H4 (cell line): ENCODE measurements at places on chromosomes 5 and 9. TPM values are rescaled to one million over a fixed set of nuclear protein-coding genes. Genes with fewer than 3 reads are reported as not detected.

The GIN1 gene
- total RNA-seq: 4.6 and 7.9 TPM in 2 replicates

The DMRT3 gene
- not detected in 2 replicates for total RNA-seq

The IRGM gene
- total RNA-seq: not detected in 2 replicates

The ERAP2 gene
- total RNA-seq: 3.9 and 8.8 TPM in 2 replicates

The OR5C1 gene
- total RNA-seq: not detected in 2 replicates

The TMEM8B gene
- 2.1 and 4.2 TPM in 2 replicates for total RNA-seq

The NEUROG1 gene
- not detected in 2 replicates for total RNA-seq

The GRXCR2 gene
- total RNA-seq: not detected in 2 replicates

The CATSPER3 gene
- 0.08 TPM in 1 of 2 replicates, not detected in the other for total RNA-seq

The SLC46A2 gene
- not detected in 2 replicates for total RNA-seq

The AQP7 gene
- total RNA-seq: 0.97 TPM in 1 of 2 replicates, not detected in the other

The TAF11L5 gene
- total RNA-seq: not detected in 2 replicates

The SLC6A3 gene
- total RNA-seq: not detected in 2 replicates

The PARP8 gene
- 5.7 and 12.8 TPM in 2 replicates for total RNA-seq

The MORN5 gene
- not detected in 2 replicates for total RNA-seq

The LHX3 gene
- not detected in 2 replicates for total RNA-seq

The FANCG gene
- total RNA-seq: 67.6 and 84.0 TPM in 2 replicates

The CCDC183 gene
- total RNA-seq: 0.47 TPM in 1 of 2 replicates, not detected in the other

The CDH6 gene
- 65.1 and 70.2 TPM in 2 replicates for total RNA-seq

The STRBP gene
- 11.5 and 14.3 TPM in 2 replicates for total RNA-seq

The PCDHA1 gene
- 0.45 and 0.56 TPM in 2 replicates for total RNA-seq

The PCDHA12 gene
- 0.21 and 0.60 TPM in 2 replicates for total RNA-seq

The GLRA1 gene
- not detected in 2 replicates for total RNA-seq

The NEURL1B gene
- 1.6 and 2.2 TPM in 2 replicates for total RNA-seq

The ZNF462 gene
- total RNA-seq: 6.5 and 8.2 TPM in 2 replicates

The AGXT2 gene
- total RNA-seq: not detected in 2 replicates

The PCDHAC1 gene
- total RNA-seq: 1.1 TPM in 2 replicates

The KLF9 gene
- total RNA-seq: 15.9 and 17.4 TPM in 2 replicates

The NIM1K gene
- 0.04 TPM in 1 of 2 replicates, not detected in the other for total RNA-seq

The FOXD4 gene
- total RNA-seq: 1.2 TPM in 1 of 2 replicates, not detected in the other

The CYLC2 gene
- not detected in 2 replicates for total RNA-seq

The SLC25A25 gene
- 4.7 and 5.8 TPM in 2 replicates for total RNA-seq

The TRIM36 gene
- 7.5 and 20.0 TPM in 2 replicates for total RNA-seq

The ZFP37 gene
- 2.3 and 2.4 TPM in 2 replicates for total RNA-seq

The IFNA21 gene
- 0.15 TPM in 1 of 2 replicates, not detected in the other for total RNA-seq

The NELFB gene
- 29.5 and 33.0 TPM in 2 replicates for total RNA-seq

The PCSK1 gene
- total RNA-seq: not detected in 2 replicates

The SPINK7 gene
- total RNA-seq: not detected in 2 replicates

The IFNB1 gene
- total RNA-seq: not detected in 2 replicates

The SPIN1 gene
- 63.5 and 64.4 TPM in 2 replicates for total RNA-seq

The GNA14 gene
- total RNA-seq: 0.06 TPM in 1 of 2 replicates, not detected in the other

The PCSK5 gene
- total RNA-seq: 2.4 TPM in 2 replicates

The NUTM2F gene
- total RNA-seq: not detected in 2 replicates

The RIOK2 gene
- 22.2 and 30.6 TPM in 2 replicates for total RNA-seq

The IFNA13 gene
- not detected in 2 replicates for total RNA-seq
